ENCODE measurements at places on chromosomes 12 and 14.

DNA sequence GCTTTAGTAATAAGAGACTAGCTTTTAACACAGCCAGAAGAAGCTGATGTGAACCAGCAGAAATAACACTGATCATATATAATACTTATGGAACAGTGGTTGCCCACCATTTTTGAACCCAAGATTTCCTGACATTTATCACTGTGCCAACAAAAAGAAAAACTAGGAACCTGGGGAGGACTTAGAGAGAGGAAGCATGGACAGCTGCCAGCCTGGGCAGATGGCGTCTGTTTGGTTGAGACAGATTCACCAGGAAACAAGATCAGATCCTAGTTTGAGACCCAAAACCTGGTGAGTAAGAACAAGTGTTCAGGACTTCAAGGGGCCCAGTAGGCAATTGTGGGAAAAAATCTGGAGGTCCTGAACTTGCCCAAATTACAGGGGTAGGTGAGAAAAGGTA lies 95.3 kb downstream of the BICD1 start:
- DNase-seq = no peak

DNA sequence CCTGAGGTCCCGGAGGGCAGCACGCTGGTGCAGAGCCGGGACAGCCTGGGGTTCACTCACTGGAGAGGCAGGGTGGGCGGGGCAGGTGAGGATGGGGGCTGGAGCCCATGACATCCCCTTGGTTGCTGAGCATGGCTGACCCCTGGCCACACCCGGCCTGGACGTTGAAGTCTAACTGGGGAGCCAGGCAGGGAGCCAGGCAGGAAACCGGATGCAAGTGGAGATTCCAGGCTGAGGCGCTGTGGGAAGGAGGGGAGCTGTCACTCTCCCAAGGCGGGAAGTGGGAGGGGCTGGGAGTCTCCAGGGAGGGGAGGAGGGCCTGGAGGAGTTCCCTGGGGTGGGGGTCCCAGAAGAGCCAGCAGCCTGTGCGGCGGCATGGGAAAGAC lies 7.7 kb upstream of the INF2 start:
- peak; percentile 86 for DNase-seq

GRCh38 chr12:103455020-103455763 lies 40.6 kb downstream of the C12orf42 start:
- DNase-seq = no peak

- DNase-seq = no peak
Measured at GRCh38 chr14:85387181-85387580, 142.8 kb upstream of the FLRT2 start.

- DNase-seq = peak; percentile 79
Measured at GRCh38 chr12:91364471-91365184, 182.0 kb upstream of the DCN start.

DNA sequence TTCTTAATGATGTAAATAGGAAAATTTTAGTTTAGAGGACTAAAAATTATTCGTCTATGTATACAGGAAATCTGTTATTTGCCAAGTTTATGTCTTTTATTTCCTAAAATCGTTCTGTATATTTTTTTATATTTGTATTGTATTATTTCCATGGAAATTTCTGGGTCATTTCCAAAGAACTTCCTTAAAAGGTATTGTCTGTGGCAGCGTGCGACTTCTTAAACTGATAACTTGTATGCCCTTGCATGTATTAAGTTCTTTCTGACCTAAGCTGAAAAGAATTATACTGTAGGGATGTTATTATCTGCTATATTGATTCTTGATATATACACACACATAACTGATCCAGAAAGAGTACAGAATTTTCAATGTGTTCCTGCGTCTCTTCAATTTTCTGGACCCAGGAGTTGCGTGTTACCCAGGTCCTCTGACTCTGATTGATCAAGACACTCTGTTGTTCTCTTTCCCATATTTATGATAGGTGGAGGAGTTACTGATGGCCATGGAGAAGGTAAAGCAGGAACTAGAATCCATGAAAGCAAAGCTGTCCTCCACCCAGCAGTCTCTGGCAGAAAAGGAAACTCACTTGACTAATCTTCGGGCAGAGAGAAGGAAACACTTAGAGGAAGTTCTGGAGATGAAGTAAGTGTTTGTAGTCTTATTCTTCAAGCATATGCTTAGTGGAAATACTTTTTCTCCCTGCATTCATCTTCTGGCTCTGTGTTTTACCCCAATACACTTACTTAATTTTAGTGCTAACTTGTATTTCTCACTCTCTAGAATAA lies 298.5 kb downstream of the ERC1 start:
- no peak for DNase-seq

DNA sequence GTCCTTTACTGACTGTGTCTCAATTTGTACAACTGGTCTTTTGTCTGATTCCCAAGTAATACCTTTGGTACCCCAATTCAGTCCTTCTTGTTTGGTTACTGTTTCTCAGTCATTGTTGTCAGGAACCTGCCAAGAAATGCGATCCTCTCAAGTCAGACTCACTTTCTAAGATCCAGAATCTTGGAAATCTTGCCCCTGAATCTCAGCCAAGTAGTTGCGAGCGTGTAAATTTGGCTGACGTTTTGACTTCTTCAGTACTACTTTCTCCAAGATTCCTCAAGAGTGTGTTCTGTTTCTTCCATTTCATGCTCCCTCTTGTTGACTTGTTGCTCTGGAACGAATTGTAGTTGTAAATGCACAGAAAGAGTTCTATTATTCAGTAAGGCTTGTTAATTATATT lies 114.0 kb downstream of the MSRB3 start:
- DNase-seq = no peak

DNA sequence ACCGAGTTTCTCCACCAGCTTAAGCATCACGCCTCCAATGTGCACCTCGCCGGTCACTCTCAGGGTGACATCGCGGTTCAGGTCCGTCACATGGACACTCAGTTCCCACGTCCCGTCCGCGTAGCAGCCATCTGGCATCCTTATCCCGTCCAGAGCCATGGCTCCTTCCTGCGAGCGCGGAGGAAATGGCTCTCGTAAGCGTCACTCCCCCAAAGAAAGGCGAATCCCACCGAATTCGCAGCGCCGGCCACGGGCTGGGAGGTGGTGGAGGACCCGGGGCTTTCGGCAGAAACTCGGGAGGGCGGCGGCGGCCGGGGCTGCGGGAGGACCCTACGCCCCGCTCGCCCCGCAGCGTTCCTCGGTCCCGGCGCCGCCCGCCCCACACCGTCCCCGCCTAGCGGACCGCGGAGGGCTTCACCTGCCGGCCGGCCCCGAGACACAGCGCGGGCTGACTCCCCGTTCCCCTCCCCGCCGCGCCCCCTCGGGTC lies 396 bp downstream of the FERMT2 start:
- peak; percentile 60 for DNase-seq

GRCh38 chr12:41459111-41459905 lies 271.2 kb downstream of the PDZRN4 start:
- DNase-seq = no peak

DNA sequence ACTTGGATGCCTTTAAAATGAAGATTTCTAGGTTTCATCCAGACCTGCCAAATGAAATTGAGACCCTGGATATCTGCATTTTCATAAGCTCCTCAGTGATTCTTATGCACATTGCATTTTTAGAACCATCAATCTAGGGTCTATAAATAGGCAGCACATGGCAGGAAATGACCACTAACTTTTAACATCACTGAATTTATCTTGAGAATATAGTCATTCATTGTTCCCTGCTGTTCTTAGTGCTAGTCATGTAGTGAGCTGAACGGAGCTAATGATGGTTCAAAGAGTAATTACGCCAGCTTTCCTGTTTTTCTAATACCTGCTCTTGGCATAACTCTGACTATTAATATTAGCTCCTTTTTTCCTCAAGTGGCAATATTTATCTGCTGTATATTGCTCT lies 91.6 kb downstream of the TPH2 start:
- no peak for DNase-seq

DNA sequence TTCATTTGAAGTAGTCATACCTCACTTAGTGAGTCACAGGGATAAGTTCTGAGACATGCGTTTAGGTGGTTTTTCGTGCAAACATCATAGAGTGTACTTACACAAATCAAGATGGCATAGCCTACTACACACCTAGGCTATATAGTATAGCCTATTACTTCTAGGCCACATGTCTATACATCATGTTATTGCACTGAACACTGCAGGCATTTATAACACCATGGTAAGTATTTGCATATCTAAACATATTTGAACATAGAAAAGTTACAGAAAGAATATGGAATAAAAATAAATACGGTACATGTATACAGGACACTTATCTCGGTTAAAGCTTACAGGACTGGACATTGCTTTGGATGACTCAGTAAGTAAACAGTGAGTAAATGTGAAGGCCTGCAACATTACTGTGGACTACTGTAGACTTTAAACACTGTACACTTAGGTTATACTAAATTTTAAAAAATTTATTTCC lies 670.6 kb downstream of the SLC16A7 start:
- DNase-seq = peak; percentile 46

- DNase-seq = no peak
Measured at GRCh38 chr12:38745601-38746000, 159.8 kb downstream of the CPNE8 start.

DNA sequence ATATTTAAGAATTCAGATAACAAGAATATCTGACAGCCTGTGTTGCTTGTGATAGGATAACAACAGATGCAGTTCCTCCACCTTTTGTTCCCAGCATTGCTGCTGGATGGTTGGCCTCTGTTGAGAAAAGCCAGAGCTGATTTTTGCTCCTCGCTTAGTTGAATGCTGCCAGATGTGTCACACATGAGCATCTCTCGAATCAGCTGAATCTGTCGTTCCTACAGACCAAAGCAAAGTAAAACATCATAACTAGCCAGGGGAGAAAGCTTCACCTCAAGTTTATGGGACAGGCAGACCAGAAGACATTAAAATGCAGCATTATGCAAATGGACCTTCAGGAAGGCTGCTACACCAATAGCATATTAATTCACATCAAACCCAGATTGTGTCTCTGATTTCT lies 20.1 kb downstream of the RACGAP1 start:
- no peak for DNase-seq

DNA sequence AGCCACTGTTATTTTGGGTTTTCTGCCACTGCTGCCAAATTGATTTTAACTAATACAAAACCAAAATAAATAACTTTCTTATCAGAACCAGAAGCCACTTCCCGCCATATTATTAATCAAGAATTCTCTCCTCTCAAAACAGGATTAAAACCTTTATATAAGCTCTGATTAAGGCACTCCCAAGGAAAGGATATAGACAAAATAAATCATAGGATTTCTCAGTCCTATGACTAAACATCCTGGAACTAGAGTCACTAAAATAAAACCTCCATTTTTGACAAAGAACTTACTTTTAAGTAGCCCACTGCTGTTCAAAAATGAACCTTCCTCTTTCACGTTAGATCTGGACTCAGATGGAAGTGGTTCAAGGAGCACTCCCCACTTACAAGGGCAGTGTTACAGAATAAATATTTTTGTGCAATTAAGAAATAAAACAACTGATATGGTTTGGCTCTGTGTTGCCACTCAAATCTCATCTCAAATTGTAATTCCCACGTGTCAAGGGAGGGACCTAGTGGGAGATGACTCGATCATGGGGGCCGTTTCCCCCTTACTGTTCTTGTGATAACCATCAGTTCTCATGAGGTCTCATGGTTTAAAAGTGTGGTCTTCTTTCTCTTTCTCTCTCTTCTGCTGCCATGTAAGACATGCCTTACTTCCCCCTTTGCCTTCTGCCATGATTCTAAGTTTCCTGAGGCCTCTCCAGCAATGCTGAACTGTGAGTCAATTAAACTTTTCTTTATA lies 26.4 kb downstream of the GXYLT1 start:
- DNase-seq = peak; percentile 42

- peak; percentile 26 for DNase-seq
Measured at GRCh38 chr14:77458249-77458950, 507 bp downstream of the AHSA1 start.

- DNase-seq = no peak
Measured at GRCh38 chr14:91396013-91396660, 21.5 kb downstream of the CCDC88C start.

- DNase-seq = no peak
Measured at GRCh38 chr12:22653075-22653474, 28.1 kb downstream of the ETNK1 start.

DNA sequence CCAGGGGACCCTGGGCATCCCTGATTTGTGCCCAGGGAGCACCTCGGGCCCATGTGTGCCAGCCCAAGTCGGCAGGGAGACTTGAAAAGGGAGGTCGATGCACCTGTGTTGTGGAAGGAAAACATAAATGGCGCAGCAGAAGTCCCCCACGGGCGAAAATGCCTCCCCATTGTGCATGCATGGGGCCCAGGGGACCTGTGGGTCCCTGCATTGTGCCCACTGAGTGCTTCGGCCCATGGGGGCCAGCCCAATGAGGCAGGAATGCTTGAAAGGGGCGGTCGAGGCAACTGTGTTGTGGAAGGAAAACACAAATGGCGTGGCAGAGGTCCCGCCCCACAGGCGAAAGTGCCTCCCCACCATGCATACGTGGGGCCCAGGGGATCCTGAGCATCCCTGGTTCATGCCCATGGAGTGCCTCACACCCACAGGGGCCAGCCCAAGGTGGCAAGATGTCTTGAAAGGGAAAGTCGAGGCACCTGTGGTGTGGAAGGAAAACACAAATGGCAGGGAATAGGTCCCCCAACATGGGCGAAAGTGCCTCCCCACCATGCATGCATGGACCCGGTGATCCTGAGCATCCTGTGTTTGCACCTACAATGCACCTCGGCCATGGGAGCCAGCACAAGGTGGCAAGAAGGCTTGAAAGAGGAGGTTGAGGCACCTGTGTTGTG lies 368.0 kb downstream of the ALG10 start:
- DNase-seq = no peak
